Activated CD4-positive, alpha-beta memory T cell treated with anti-CD3 and anti-CD28 coated beads for 36 hours (primary cell): ENCODE measurements at places on chromosomes 1 and 21. TPM values are rescaled to one million over a fixed set of nuclear protein-coding genes. Genes with fewer than 3 reads are reported as not detected.
A peak's percentile ranks its signal among the peaks of the same experiment; 100 is the strongest.

GRCh38 chr21:31173881-31174555 lies 135.7 kb upstream of the KRTAP19-8 start:
- peaks cover 87% of the 10 kb centered on the region for H3K4me1 ChIP-seq
- H3K36me3 ChIP-seq, result peaks cover 36% of the 10 kb centered on the region
- H3K4me3 ChIP-seq, result peak overlapping the region; percentile 56
- H3K27ac ChIP-seq, result peak overlapping the region; percentile 57
- no peaks in the 10 kb centered on the region for H3K27me3 ChIP-seq

DNA sequence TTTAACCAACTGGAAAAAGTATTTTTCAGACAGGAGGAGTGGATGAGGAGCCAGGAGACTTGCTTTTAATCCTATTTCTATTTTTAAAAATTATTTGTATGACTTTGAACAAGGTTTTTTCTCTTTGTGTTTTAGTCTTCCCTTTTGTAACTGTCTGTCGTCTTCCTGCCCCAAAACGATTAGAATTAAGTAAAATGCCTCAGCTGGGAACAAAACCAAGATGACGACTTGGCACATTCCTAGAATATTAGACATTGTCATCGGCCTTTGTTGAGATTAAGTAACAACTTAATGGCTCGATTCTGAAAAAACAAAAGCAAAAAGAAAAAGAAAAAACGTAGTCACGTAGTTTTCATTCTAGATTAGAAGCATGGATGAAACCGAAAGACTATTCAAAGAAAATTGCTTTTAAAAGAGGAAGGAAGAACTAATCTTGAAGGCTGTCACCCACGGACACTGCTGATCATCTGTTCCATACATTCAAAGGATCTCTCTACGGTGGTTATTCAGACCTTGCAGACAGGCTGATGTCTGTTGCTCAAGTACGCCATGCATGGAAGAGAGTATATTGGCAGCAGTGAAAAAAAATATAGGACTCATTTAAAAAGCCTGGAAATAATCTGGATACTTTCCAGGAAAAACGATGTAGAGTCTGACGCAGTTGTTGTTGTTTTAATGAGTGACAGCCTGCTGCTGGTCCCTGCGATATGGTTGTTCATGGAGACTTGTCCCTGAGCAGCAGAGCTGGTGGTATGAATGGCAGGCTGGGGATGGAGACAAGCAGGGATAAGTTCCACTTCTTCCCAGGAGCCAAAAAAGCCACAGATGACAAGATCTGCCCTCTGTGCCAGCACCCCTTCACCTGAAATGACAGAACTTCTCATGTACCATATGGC lies 16.8 kb downstream of the GNG4 start:
- H3K36me3 ChIP-seq, result no peaks in the 10 kb centered on the region
- no peak overlapping the region for H3K27ac ChIP-seq
- H3K4me3 ChIP-seq, result peak overlapping the region; percentile 20
- peaks cover 5% of the 10 kb centered on the region for H3K27me3 ChIP-seq

DNA sequence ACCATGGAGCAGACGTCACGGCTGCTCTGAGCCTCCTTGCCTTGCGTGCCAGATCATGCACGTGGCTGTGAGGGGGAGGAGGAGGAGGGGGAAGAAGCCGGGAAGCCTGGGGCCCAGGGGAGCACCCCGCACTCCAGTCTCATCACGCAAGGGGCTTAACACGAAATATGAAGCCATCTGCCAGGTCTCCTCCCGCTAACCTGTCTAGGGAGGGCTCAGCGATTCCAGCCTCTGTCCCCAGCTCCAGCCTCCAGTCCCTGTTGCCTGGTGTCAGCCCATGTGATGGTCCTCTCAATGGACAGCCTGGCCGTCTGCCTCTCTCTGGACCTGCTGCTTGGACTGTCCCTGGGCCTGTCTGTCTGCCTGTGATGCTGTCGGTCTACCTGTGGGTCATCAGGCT lies 22.5 kb upstream of the C1QA start:
- peaks cover 37% of the 10 kb centered on the region for H3K27me3 ChIP-seq
- no peak for DNase-seq
- no peak overlapping the region for H3K27ac ChIP-seq
- no peaks in the 10 kb centered on the region for H3K36me3 ChIP-seq
- no peak overlapping the region for H3K4me3 ChIP-seq
- H3K4me1 ChIP-seq, result no peaks in the 10 kb centered on the region

DNA sequence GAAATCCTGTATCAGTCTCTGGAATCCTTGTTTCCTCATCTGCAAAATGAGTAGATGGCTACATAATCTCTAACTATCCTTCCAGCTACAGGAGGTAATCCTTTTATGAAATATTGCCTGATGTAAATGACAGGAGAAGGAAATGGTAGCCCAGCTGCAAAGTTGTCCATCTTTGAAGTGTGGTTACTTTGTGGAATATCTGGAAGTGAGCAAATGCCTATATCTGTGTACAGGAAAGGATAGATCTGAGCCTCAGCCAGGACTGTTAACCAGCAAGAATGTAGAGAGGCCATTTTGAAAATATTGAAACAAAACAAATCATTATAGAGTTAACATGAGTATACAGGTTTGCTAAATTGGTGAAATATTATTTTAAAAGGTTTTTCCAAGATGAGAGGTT lies 74.8 kb upstream of the BMP8A start:
- H3K27ac ChIP-seq, result no peak overlapping the region
- peaks cover 42% of the 10 kb centered on the region for H3K4me1 ChIP-seq
- no peak overlapping the region for H3K4me3 ChIP-seq
- H3K36me3 ChIP-seq, result peaks cover 14% of the 10 kb centered on the region

DNA sequence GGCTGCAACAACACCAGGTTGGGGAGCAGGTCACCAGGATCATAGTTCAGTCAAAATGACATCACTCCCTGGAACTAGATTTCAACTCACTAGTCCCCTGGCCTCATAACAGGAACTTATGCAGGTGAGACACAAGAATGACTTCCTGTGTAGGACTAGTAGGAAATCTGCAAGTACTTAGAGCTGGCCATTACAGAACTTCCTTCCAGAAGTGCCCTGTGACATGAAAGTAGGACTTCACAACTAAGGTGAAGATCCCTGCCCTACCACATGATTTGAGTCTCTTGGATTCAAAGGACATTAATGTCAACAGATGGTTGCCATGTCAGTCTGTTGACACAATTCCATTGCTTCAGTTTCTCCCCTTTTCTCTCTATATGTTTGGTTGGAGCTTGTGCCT lies 223.1 kb downstream of the RPS6KC1 start:
- no peak overlapping the region for H3K4me3 ChIP-seq
- DNase-seq, result no peak
- H3K27ac ChIP-seq, result no peak overlapping the region
- no peaks in the 10 kb centered on the region for H3K27me3 ChIP-seq
- peaks cover 15% of the 10 kb centered on the region for H3K36me3 ChIP-seq
- H3K4me1 ChIP-seq, result no peaks in the 10 kb centered on the region

GRCh38 chr1:25468033-25468432 lies 37.3 kb downstream of the MACO1 start:
- H3K36me3 ChIP-seq, result peaks cover 3% of the 10 kb centered on the region
- peaks cover 31% of the 10 kb centered on the region for H3K4me1 ChIP-seq
- no peak overlapping the region for H3K4me3 ChIP-seq
- H3K27ac ChIP-seq, result no peak overlapping the region
- DNase-seq, result no peak

DNA sequence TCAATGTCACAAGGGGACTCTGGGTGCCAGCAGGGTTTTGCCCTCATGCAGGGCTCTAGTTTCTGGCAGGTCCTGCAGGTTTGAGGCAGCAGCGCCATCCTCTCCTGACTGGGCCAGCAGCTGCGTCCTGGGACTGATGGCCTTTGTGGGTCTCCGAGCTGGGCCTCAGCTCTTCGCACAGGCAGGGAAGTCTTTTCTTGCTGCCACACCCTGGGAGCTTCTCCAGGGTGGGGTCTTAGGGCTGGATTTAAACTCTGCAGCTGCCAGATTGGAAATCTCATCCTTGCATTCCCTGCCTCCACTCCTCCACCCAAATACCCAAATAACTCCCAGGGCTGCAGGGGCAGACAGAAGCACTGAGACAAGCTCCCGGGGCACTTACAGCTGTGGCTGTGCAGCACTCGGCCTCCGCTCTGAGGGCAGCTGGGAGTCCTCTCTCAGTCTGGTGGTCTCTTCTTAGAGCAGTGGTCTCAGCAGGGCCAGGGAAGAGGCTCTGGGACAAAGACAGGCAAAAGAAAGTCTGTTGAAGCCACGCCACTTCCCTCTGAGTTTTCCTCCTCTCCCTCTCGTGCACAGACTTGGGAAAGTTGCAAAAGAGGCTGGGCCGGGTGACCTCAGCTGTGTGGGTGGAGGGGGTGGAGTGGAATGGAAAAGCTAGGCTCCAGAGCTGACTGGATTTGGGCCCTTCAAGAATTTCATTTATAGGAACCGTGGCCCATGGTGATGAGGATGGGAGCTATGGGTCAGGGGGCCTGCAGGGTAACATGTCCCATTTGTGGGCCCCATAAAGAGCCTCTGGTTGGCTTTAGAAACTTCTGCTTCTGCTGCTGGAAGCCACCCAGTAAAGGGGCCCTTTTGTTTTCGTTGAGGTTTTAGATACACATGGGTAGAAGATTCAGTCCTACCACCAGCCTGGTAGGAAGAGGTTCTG lies at the start of gene RAB7B:
TSS of gene RAB7B (minus strand) at position 525 of the 931 bp plus-strand sequence. CDS start 9,260 bp downstream, outside the sequence.
- DNase-seq, result peak; percentile 25
- no peak within 1 kb of the TSS for H3K4me3 ChIP-seq
- peaks cover 29% of the 10 kb centered on the region for H3K4me1 ChIP-seq
- peaks cover 25% of the 10 kb centered on the region for H3K27me3 ChIP-seq
- no peak within 1 kb of the TSS for H3K27ac ChIP-seq

GRCh38 chr1:78009276-78009675 lies 4.5 kb downstream of the DNAJB4 start:
- DNase-seq, result no peak
- peaks cover 3% of the 10 kb centered on the region for H3K27me3 ChIP-seq
- H3K4me1 ChIP-seq, result peaks cover 30% of the 10 kb centered on the region
- no peak overlapping the region for H3K4me3 ChIP-seq

GRCh38 chr1:26218906-26219494 lies 15.0 kb upstream of the CEP85 start:
- H3K27ac ChIP-seq, result no peak overlapping the region
- no peak overlapping the region for H3K4me3 ChIP-seq
- H3K4me1 ChIP-seq, result no peaks in the 10 kb centered on the region
- no peaks in the 10 kb centered on the region for H3K27me3 ChIP-seq
- no peaks in the 10 kb centered on the region for H3K36me3 ChIP-seq

DNA sequence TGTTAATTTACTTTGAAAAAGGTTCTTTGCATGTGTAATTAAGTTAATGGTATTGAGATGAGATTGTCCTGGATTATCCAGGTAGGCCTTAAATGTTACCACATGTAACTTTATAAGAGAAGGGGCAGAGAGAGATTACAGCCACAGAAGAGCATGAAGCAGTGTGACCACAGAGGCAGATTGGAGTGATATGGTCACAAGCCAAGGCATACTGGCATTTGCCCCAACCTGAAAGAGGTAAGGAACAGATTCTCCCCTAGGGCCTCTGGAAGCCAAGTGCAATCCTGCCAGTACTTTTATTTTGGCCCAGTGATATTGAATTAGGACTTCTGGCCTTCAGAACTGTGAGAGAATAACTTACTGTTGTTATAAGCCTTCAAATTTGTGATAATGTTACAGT lies 23.0 kb downstream of the RNF2 start:
- H3K4me1 ChIP-seq, result peaks cover 46% of the 10 kb centered on the region
- no peaks in the 10 kb centered on the region for H3K27me3 ChIP-seq
- H3K4me3 ChIP-seq, result no peak overlapping the region
- no peak for DNase-seq

GRCh38 chr1:12174924-12175810 lies 8.4 kb downstream of the TNFRSF1B start:
- peaks cover 91% of the 10 kb centered on the region for H3K4me1 ChIP-seq
- no peaks in the 10 kb centered on the region for H3K27me3 ChIP-seq
- DNase-seq, result no peak
- H3K36me3 ChIP-seq, result peaks cover 29% of the 10 kb centered on the region
- H3K4me3 ChIP-seq, result peak overlapping the region; percentile 77
- peak overlapping the region; percentile 94 for H3K27ac ChIP-seq

DNA sequence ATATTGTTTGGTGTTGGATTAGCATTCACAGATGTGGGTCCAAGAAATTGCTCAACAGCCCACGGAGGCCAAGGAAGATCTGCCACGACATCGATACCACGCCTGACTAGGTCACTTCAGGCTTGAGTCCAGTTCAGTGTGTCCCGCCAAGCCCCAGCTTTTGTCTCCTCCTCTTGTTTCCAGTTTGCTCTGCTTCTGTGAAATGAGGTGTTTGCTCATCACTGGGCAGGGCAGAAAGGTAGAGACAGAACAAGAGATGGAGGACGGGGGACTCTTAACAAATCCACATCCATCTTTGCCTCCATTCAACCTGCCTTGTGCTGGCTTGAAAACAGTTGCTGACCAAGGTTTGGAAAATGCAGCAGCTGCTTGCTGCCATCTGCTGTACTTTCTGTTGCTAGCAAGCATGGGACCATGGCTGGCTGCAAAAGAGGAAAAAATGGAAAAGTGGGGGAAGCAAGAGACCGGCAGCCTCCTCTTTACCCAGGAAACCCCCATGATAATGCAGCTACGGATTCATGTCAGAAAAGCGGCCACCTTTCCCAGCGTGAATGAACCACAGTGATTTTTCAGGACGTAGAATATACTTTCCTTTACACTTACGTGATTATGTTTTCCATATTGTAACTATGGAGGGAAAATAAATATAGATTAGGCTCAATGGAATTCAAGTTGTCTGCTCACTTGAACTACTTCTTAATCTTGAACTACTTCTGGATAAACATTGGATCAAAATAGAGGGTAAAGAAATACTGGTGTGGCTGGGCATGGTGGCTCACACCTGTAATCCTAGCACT lies 80.2 kb upstream of the GREM2 start:
- DNase-seq, result peak; percentile 24
- H3K27ac ChIP-seq, result no peak overlapping the region
- no peak overlapping the region for H3K4me3 ChIP-seq
- no peaks in the 10 kb centered on the region for H3K36me3 ChIP-seq
- peaks cover 1% of the 10 kb centered on the region for H3K27me3 ChIP-seq

DNA sequence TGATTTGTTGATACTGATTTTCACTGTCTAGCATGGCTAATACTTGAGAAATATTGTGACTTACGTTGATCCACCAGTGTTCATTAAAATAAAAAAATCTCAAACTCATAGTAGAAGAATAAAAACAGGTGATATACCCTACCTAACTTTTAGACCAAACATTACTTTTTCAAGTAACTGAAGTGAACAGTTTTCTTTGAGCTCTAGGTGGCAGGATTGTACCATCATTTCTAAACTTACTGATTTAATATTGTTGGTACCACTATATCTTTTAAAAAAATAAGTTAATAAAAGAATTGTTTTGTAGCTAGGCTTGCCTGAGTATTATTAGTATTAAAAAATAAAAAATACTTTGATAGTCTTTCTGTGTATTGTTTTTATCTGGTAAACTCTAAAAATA lies 21.5 kb downstream of the CDC73 start:
- H3K27ac ChIP-seq, result no peak overlapping the region
- H3K4me1 ChIP-seq, result peaks cover 23% of the 10 kb centered on the region
- DNase-seq, result no peak
- peaks cover 32% of the 10 kb centered on the region for H3K36me3 ChIP-seq

GRCh38 chr1:2956576-2956975 lies 64.7 kb upstream of the ACTRT2 start:
- H3K4me3 ChIP-seq, result no peak overlapping the region
- H3K36me3 ChIP-seq, result no peaks in the 10 kb centered on the region
- no peaks in the 10 kb centered on the region for H3K4me1 ChIP-seq
- H3K27me3 ChIP-seq, result peaks cover 4% of the 10 kb centered on the region
- DNase-seq, result no peak

GRCh38 chr1:96487394-96487793 lies 234.2 kb upstream of the PTBP2 start:
- H3K27me3 ChIP-seq, result peaks cover 2% of the 10 kb centered on the region
- H3K27ac ChIP-seq, result no peak overlapping the region
- no peak for DNase-seq
- no peaks in the 10 kb centered on the region for H3K36me3 ChIP-seq

The SDF4 gene
- total RNA-seq, result 302 TPM

The NECTIN4 gene
- total RNA-seq, result 0.05 TPM

The USP24 gene
- 39.9 TPM for total RNA-seq

The C4BPB gene
- 0.39 TPM for total RNA-seq

The FOXO6 gene
- total RNA-seq, result 0.19 TPM

The PAQR6 gene
- total RNA-seq, result 4.0 TPM

The KPRP gene
- not detected for total RNA-seq
